ENCODE measurements at places on chromosomes 1 and 21.
A peak's percentile ranks its signal among the peaks of the same experiment; 100 is the strongest.

DNA sequence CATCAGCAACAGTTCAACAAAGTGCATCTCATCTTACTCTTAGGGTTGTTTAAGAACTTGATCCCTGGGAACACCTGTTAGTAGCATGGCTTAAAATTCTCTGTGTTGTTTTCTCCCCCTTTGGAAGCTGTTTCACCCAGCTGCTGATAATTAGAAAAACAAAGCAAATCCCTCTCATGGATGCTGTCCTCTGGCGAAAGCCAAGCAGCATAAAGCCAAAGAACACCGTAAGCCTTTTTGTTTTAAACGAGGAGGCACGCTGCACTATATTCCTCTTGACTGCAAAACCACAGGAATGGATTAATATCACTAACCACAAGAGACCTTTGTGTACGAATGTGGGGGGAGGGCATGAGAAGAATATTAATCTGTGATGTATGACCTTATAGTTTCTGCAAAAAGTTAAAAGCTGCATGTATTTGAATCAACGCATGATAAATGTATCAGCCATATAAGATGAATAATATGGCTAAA, 923.2 kb downstream of the LTN1 start:
- DNase-seq: no peak

GRCh38 chr1:42720868-42721267, 19.2 kb downstream of the CLDN19 start:
- no peak for DNase-seq

GRCh38 chr1:69947837-69948236, 257.5 kb downstream of the LRRC40 start:
- no peak for DNase-seq

DNA sequence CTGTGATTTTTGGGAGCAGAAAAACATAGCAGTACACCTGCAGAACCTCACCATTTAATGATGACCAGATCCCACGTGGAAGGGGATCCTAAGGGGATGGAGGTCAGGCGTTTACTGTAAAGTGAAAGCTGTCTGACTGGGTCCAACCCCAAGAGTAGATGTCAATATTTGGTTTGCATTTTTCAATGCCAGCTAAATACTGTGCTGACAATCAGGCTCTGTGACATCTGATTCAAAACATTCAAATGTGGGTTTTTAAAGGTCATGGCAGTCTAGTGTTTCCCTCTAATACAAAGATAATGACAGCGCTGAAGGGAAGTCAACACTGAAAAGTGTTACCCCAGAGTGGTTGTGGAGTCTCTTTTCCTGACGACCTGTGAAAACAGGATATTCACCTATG, 68.1 kb downstream of the SPAG17 start:
- DNase-seq: no peak

DNA sequence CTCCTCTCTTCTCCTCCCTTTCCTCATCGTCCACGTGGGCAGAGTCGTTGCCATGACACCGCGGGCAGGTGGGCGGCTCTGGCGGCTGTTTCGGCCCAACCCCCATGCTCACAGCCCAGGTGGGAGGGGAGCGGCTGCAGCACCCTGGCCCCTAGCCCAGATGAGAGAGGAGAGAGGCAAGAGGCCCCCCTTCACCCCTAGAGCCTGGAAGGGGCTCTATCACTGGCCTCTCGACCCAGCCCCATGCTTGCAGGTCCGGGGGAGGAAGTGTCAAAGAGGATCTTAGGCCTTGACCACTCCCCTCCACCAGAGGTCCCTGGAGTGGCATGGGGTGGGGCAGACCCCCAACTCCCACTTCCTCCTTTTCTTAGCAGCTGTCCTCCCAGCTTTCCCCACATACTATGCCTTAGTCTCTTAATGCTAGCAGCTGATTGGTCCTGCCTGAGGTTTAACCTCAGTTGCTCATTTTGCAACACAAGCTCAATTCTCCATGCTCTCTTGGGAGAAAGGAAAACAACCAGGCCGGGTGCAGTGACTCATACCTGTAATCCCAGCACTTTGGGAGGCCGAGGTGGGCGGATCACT, 10.4 kb downstream of the DLGAP3 start:
- peak; percentile 81 for DNase-seq

DNA sequence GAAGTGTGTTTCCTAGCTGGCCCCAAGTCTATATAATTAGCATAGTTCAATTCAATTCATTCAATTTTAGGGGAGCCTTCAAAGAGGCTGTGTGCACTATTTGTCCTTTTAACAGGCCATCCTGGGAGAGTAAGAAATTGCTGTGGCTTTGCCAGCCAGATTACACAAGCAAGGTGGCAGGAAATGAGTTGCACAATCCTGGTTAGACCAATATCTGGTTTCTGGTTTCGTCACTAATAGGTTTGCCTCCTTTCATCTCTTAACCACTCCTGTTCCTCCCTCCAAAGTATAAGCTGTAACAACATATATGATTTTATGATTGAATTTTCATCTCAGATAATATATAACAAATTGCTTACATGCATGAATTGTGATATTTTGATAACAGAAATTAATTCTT, 84.1 kb upstream of the NEGR1 start:
- DNase-seq: peak; percentile 92

DNA sequence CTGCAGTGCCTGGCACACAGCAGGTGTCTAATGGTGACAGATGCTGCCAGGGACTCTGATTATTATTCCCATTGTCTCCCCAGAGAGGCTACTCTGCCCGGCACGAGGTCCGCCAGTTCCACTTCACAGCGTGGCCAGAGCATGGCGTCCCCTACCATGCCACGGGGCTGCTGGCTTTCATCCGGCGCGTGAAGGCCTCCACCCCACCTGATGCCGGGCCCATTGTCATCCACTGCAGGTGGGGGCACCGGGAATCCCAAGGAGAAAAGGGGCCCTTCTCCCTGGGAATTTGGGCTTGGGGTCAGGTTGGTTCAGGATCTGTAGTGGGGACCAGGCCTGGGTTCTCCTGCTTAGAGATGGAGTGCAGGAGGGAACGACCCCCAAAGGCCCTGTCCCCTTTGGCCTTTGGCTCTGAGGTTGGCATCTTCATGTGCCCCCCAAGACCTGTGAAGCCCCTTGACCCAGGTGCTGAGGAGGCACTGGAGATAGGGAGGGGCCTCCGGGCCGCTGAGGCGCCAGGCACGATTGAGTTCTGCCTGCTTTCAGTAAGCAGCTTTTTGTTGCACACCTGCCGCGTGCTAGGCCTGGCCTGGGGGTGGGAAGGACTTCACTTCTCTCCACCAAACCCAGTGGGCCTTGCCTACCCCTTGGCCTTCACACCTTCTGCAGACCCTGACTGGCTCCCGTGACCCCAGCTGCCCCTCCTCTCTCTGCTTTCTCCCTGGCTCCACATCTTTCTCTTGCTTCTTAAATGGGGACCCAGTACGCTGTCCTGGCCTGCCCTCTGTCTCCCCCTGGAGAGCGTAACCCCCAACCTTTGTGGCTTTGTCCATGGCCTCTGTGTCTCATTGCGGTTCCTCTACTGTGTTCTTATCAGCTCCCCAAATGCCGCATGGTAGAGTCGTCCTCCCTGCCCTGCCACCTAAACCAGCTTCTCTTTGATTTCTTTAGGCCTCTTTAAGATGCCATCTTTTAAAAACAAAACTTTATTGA, 76.4 kb downstream of the PTPRU start:
- no peak for DNase-seq

GRCh38 chr1:172670791-172671190, 11.9 kb downstream of the FASLG start:
- no peak for DNase-seq

DNA sequence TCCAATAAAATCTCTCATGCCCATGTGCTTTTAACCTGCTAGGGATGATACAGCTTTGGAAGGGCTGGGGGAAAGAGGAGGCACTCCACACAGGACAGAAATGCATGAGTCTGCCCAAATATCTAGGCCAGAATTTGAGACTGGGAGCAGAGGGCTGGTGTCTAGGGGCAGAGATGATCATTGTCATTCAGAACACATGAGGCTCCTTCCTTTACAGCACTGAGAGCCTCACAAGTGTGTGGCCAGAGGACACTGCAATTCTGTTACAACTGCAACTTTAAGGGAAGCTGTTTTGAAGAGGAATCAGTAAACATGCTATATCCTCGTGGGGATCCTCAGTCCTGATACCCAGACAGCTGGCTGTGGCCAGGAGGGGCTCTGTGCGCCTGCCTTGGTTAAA, 541.3 kb downstream of the OMA1 start:
- DNase-seq: no peak

DNA sequence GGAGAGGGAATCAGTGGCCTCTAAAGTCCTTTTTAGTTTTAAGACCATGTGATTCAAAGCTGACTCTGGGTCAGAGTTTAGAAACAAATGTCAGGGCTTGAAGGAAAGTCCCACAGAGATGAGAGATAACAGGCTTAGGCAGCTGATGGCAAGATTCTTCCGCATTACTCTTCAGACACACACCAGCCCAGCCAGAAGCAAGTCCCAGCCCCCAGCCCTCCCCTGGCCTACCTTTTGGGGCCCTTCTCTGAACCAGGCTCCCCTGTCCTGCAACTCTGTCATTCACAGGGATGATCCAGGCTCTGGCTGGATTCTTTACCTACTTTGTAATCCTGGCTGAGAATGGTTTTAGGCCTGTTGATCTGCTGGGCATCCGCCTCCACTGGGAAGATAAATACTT, 13.1 kb upstream of the CASQ1 start:
- DNase-seq: no peak

DNA sequence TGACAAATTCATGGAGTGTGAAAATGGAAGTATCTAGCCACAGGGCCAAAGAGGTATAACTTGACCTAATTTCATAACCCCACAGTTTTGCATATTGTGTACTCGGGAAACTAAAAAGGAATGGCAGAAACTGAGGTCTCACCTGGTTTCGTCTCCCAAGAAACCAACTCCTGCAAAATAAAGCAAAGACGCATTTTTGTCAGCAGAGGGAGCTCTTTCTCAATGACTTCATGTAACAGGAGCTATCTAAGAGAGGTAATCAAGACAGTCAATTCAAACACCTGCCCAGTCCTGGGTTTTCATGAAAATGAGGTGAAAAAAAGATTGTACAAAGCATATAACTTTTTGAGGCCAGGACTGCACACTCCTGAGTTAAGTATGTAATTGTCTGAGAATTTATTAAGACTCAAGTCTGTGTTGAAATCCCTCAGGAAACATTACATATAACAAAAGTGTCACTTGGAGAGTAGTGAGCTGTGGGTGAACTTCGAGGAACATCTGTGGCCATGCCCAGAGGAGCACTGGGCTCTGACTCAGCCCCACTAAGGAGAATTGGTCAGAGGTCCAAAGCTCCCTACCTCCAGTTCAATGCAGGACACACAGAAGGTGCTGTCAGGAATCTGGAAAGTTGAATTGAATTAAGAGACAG, 17.6 kb downstream of the FCRL4 start:
- DNase-seq: peak; percentile 65
